ENCODE measurements at places on chromosomes 3 and 15.

- no peak for DNase-seq
Measured at GRCh38 chr3:77142578-77142977, 102.7 kb downstream of the ROBO2 start.

DNA sequence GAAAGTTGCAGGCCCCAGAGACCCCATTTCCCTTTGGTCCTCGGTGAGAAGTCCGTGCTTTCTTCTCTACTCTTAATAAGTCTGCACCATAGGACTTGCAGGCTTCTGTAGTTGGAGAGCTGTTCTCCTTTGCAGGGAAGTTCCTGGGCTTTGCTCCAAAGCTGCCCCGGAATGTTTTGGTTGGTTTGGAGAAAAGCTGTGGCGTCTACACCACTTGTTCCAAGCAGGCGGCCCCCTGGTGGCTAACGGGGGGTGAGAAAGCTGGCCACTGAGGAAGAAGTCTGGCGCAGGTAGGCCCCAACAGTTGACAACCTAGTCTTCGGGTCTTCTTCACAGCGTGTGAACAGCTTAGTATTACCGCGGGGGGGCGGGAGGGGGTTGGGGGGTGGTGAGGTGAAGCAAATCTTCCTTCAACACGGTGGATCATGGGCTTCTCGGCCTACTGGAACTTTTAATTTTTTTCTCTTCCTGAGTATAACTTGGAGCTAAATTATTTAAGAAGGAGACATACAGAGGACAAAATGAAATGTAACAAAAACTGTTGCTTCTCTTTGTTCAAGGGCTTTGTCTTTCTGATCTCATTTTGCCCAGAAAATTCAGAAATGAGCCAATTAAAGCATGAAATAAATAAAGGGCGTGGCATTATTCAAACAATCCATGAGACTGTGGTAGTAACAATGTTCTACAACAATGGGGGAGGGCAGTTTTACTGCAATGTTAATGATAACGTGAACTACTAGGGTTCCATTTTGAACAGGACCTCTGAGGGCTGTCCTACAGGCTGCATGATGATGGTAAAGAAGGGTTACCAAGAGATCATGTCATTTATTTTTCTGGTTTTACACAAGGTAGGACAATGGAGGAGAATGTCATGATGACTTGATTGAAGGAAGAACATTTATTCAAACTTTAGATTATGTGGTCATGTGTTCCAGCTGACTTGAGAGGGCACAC, 2.2 kb upstream of the THRB start:
- no peak for DNase-seq

DNA sequence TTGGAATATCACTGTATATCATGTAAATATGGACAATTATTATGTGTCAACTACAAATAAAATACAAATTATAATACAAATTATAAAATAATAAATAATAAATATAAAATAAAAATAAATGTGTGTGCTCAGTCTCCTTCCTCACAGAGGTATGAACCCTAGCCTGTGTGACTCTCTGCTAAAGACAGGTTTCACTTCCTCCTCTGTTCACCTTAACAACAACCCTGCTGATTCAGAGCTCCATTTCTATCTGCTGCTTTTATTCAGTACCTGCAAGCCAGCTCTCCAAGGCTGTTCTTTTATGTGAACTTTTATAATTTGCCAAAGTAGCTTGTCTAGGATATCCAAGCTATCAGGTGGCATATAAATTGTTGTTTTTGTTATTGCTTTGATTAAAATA, 610.7 kb upstream of the GRM7 start:
- no peak for DNase-seq

- no peak for DNase-seq
Measured at GRCh38 chr15:44340410-44340809, 51.9 kb downstream of the GOLM2 start.

DNA sequence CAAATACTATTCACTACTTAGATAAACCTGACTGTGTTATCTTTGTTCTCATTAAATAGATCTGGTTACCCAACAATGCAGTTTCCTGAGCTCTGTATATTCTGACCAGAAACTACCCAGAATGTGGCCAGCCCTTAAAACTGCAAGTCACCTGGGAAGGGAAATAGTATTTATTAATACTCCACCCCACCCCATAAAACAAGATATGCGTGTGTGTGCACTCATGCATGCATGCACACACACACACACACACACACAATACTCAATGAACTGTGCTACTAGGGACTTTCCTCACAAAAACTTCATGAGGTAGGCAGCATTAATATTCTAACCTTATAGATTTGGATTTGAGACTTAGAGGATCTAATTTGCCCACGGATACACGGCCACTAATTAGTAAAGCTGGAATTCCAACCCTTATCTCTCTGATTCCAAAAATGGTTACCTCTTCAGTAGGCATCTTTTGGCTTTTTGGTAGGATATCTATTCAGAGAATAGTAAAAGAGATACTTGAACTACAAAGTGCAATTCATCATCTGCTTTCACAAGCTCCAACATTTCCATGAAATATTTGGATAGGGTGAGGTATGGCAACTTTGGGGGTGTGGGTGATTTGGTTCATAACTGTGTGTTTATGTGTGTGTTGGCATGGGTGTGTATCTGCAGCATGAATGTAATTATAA, 197.0 kb upstream of the CFAP20DC start:
- no peak for DNase-seq

GRCh38 chr3:190620886-190621608, 107.2 kb downstream of the IL1RAP start:
- DNase-seq: no peak

Measured in activated T-helper 2 cell treated with anti-CD3 and anti-CD28 coated beads, Interferon-gamma antibody, Interleukin-2, Interleukin-4, amounts not matched to agents 10 μg/mL and 5 μg/mL and 100 μg/mL, durations not matched to agents 14 hours and 24 hours and 36 hours (primary cell).